B cell (primary cell): ENCODE measurements at places on chromosomes 3 and 15. TPM values are rescaled to one million over a fixed set of nuclear protein-coding genes. Genes with fewer than 3 reads are reported as not detected.

DNA sequence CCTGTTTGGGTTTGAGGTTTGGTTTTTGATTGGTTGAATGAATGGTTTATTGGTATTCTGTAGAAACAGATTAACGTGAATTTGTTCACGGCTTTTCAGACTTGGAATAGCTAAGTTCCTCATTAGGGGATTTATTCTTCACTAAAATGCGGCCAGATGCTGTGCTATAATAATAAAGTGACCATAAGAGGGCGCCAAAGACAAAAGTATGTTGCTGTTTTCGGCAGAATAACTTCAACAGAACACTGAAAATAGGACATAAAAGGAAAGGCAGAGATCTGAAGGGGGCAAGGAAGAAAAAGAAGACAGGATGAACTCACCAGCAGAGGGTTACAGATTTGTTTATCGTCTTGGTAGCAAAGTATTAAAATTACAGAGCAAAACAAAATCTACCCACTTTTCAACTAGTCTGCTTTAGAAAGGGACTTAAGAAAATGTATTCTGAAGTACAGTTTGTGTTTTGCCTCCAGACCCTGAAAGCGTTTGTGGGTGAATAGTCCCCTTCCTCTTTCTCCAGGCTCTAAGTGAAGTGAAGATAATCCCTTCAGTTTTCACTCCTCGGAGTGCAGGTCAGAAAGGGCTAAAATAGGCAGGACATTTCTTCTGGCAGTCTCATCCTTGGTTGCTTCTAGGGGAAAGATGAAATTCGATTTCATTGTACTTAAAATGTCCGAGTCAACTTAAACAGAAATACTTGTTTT lies 147.6 kb downstream of the IL20RB start:
- peaks cover 2% of the 10 kb centered on the region for H3K4me1 ChIP-seq
- no peak overlapping the region for H3K27ac ChIP-seq
- DNase-seq: peak; percentile 56
- no peaks in the 10 kb centered on the region for H3K36me3 ChIP-seq

DNA sequence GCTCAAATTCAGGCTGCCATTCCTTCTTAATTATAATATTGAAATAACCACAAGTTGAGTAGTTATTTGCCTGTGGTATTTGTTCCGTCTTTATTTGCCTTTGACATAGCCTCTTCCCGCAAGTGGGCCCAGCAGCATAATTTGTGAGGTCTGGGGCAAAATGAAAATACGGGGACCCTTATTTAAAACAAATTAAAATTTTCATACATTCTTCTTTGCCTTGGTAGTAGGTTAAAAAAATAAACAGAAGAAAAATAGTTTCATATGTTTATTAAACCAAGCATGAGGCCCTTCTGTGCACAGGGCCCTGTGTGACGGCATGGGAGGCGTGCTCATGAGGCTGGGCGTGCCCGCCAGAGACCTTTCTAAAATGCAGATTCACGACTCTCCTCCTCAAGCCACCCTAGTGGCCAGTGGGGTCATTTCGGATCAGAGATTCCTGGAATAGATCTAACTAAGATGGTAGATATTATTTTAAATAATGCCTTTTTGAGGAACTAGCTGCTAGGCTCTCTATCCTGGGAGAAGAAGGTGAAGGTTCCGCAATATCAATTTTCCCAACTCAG lies 35.4 kb downstream of the MASP1 start:
- no peak for DNase-seq
- no peaks in the 10 kb centered on the region for H3K27me3 ChIP-seq
- no peak overlapping the region for H3K27ac ChIP-seq
- H3K36me3 ChIP-seq: no peaks in the 10 kb centered on the region
- no peaks in the 10 kb centered on the region for H3K4me1 ChIP-seq
- H3K4me3 ChIP-seq: no peak overlapping the region

- no peaks in the 10 kb centered on the region for H3K36me3 ChIP-seq
- H3K27me3 ChIP-seq: no peaks in the 10 kb centered on the region
- peaks cover 35% of the 10 kb centered on the region for H3K4me1 ChIP-seq
- no peak overlapping the region for H3K27ac ChIP-seq
- no peak overlapping the region for H3K4me3 ChIP-seq
- no peak for DNase-seq
Observed at GRCh38 chr3:45865563-45865962, 20.8 kb upstream of the CCR9 start.

DNA sequence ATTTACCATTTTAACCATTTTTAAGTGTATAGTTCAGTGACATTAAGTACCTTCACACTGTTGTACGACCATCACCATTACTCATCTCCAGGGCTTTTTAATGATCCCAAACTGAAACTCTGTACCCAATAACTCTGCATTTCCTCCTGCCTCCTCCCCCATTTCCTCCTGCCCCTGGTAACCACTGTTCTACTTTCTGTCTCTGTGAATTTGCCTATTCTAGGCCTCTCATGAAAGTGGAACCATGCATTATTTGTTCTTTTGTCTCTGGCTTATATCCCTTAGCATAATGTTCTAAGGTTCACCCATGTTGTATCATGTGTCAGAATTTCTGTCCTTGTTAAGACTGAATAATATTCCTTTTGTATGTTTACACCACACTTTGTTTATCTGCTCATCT lies 154.2 kb downstream of the MECOM start:
- peaks cover 15% of the 10 kb centered on the region for H3K4me1 ChIP-seq

- no peak overlapping the region for H3K27ac ChIP-seq
- no peaks in the 10 kb centered on the region for H3K27me3 ChIP-seq
- peak overlapping the region; percentile 7 for H3K4me3 ChIP-seq
Observed at GRCh38 chr15:90915216-90915807, 12.2 kb downstream of the MAN2A2 start.

The FETUB gene
- not detected in 2 replicates for total RNA-seq

The P3H2 gene
- total RNA-seq: not detected in 2 replicates
